Cerebellar nuclear complex (tissue), 1 donor: ENCODE measurements at places on chromosomes 2 and 18.

DNA sequence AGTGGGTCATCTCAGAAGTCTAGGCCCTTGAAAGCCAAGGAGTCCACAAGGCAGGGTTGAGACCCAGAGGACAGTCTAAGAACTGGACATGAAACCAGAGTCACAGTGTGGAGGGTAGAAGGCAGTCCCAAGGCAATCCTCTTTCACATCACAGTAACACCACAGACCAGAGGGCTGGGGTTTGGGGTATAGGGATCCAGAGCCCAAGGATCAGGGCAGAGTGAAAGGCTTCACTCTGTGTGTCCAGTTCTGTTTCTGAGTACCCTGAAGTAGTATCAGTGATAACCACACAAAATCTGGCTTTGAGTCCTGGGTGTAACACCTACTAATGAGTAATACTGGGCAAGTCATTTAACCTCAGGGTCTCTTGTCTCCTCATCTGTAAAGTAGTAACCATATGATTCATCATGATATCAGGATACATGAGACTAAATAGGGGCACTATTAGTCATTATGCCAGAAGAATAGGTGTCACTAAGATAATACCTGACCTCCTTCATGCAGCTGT lies 91.0 kb downstream of the ICA1L start:
- DNase-seq: no peak

DNA sequence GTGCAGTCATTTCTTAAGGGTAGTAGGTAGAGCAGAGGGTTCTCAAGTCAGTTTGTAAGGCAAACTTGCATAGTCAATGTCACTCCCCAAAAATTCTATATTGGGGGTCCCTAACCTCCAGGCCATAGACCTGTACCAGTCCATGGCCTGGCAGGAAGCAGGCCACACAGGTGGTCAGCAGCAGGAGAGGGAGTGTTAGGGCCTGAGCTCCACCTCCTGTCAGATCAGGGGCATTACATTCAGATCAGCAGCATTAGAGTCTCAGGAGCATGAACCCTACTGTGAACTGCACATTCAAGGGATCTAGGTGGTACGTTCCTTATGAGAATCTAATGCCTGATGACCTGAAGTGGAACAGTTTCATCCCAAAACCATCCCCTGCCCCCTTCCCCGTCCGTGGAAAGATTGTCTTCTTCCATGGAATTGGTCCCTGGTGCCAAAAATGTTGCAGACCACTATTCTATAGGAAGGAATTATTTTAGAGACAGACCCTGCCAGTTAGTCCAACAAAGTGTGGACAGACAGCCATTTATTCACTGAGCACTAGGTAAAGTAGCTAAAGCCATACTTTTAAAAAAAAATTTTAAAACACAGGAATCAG lies 6.7 kb downstream of the COA5 start:
- DNase-seq: peak; percentile 5

- DNase-seq: no peak
Measured at GRCh38 chr2:79004680-79005079, 20.8 kb upstream of the REG3G start.

DNA sequence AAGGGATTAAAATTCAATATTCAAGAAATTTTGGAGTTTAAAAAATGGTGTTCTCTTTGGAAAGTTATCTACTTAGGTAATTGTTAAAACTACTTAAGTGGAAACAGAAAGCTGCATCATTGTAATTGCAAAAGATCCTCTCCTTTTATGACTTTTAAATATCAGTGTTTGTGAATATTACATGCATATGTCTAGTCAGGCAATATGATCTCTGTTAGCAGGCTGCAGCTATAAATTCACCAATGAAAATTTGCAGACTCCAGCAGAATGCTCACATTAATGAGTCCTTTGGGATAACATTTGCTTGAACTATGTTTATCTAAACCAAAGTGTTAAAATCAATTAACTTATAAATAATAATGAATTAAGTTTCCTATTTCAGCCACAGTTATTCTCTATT lies 59.2 kb upstream of the CSRNP3 start:
- DNase-seq: no peak

GRCh38 chr2:1702186-1702565 lies 42.1 kb downstream of the PXDN start:
- no peak for DNase-seq

- no peak for DNase-seq
Measured at GRCh38 chr2:176725873-176726645, 456.8 kb downstream of the MTX2 start.

DNA sequence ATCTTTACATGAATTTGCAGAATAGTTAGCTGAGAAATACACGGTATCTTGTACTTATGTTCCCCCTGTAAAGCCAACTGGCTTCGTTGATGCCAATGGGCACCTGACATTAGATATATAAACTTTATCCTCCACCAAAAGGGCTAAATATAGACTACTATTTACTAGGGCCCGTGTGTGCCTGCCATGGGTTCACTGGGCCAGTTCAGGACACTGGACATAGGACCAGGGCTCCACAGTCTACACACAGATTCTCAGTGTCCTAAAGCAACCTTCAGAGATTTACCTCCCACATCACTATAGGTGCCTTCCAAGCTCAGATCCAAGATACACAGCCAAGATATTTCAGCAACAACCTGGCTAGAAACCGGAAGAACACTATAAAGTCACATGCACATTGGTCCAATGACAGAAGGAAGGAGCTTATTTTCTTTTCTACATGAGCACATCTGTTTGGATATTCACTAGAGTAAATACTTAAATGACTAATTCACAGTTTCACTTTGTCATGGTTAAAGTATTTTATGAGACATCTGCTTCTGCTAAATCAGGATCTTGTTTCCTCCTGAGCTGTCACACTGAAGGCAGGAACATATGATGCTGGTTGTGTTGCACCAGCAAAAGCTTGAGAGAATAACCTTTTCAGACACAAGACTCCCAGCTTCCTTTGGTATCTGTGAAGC lies 95.1 kb downstream of the MYO5B start:
- DNase-seq: no peak

DNA sequence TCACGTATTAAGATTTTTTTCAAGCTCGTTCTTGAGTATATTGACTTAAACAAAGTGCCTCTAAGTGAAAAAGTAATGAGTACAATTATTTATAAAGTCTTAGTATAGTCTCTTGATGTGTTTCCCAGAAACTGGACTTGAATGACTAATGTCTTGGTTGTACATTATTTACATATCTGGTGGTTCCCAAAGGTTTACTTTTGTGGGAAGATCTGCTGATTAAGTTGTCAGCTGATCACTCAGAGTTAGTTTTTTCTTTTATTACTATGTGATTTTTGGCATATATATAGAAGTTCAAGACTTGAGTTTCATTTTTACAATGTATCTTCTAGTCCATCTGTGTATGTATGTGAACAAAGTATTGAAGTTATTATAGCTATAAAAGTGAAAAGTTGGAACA lies 29.5 kb downstream of the RNF144A start:
- no peak for DNase-seq

GRCh38 chr2:173231465-173231864 lies 123.2 kb upstream of the CDCA7 start:
- DNase-seq: no peak

GRCh38 chr2:98787700-98788099 lies 56.8 kb upstream of the MGAT4A start:
- no peak for DNase-seq

- DNase-seq: no peak
Measured at GRCh38 chr2:135337071-135337470, 193.9 kb downstream of the ZRANB3 start.

GRCh38 chr2:275466-275865 lies 10.7 kb downstream of the ACP1 start:
- no peak for DNase-seq

DNA sequence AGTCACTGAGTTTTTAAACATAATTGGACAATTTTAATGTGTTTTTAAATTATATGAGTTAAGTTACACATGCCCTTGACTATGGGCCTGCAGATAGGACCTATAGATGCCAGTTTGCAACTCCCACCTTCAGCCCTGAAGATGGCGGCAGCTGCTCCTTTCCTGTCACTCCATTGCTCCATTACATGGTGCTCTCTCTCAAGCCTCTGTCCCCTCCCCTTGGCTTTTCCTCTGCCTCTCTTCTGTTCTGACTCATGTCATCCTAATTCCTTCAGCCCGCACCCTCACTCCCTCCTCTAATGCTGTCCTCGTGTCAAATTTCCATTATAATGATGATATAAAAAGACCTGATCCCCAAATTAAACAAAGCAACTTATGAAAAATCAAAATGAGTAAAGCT lies 133.7 kb upstream of the HNRNPA3 start:
- DNase-seq: no peak

- no peak for DNase-seq
Measured at GRCh38 chr2:223048519-223048918, 3.5 kb upstream of the KCNE4 start.

GRCh38 chr2:129152514-129152913 lies 827.0 kb upstream of the RAB6C start:
- DNase-seq: no peak

- no peak for DNase-seq
Measured at GRCh38 chr2:236337465-236338325, 73.5 kb upstream of the ASB18 start.

DNA sequence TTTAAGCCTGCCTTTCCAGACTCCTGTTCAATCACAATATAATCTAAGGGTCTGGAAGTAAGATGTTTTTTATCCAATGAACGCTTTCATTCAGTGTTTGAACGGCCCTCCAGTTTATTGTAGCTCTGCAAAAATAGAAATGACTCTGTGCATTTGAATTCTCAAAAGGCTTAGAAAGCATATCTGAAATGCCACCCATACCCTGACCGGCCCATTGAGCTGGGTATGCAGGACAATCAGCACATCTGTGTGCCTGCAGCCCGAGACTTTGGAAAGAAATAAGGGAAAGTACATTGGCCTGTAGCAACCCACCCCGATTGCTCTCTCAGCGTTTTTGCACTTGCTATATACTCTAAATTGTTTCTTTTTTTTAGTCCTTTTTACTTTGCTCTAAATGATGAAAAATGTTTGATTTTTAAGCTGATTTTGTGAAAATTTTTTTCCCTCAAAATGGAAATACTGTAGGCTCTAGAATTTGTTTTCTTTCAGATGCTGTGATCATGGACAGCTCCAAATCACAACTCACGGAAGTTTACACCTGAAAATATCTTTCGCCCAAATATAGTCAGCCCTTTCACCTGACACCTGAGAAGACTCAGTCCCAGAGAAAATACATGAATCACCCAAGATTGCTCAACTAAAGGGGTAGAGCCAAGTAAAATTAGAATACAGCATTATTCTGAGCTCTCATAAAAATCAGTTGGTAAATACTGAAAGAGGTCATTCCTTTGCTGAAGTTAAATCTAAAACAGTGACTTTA lies 194.5 kb upstream of the SIX3 start:
- DNase-seq: no peak

GRCh38 chr2:205780645-205781044 lies 98.3 kb downstream of the NRP2 start:
- DNase-seq: no peak

DNA sequence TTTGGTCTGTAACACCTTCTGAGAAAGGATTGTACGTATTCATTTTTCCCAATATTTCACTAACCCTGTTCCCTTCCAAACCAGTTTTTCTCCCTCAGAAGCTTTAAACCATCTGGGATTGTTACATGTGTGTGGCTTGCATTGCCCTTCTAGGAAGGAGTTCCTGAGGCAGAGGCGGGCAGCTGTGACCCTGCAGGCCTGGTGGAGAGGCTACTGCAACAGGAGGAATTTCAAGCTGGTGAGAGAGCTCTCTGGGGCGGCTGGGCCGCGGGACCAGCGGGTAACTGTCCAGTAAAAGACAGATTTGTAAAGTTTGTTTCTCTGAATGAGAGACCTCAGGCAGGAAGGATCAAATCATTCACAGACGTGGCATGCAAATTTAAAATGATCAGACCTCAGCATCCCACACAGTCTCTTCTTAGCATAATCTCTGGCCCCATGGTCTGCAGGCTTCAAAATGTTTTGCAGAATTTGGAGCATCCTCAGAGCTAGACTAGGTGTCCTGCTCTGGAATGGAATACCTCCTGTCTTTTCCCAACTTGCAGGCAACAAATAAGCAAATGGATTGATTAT lies 40.2 kb upstream of the GPR17 start:
- DNase-seq: no peak

DNA sequence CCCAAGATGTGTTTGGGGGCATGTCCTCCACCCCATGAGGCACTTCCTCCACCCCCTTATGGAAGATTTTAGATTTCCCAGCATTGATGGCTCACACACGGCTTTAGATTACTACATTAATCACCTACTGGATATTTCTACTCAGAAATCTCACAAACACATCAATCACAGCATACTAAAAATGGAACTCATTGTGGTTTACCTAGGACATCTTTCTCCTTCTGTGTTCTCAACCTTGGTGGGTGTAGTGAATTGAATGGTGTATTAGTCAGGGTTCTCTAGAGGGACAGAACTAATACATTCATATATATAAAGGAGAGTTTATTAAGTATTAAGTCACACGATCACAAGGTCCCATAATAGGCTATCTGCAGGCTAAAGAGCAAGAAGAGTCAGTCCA lies 82.1 kb upstream of the CYRIA start:
- DNase-seq: no peak

DNA sequence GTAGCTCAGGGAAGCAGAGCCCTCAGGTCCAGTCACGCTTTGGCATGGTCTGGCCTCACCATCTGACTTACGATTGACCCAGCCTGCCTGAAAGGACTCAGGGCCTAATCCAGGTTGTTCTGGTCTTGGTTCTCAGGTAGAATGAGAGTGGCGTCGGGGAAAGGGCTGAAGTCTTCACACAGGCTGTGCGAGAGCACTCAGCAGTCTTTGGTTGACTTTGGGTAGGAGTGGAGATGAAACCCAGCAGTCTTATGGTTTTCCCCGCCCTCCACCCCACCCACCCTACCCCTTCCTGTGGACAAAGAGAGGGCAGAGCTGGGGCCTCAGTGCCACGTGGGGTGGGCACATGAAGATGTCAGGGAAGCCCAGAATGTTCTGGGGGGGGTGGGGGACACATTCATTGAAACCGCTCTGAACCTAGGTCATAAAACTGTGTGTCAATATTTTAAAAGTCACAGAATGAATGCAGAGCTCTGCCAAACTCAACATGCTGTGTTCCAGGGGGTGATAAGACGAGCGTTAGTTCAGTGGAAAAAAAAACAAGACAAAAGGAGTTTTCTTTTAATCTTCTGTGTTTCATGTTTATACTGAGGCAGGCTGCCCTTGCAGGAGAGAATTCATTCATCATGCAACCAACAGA lies 58.6 kb upstream of the ALPP start:
- no peak for DNase-seq

DNA sequence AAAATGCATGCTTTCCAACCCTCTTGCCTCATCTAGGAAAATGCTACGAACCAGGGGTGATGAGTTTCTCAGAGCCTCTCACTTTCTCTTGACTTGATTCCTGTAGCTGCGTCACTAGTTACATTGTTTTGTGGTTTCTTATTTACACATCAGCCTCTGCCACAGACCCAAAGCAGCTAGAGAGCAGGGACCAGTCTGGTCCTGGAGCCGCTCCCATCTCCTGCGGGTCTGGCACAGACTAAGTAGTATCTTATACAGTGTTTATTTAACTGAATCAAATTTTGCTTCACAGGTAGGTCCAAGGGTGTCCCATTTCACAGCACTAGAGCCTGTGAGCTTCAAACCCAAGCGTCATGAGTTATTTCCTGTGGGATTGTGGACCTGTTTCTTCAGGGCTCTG lies 310.5 kb downstream of the MYCN start:
- DNase-seq: no peak
